ENCODE measurements at places on chromosomes 5 and 9.

GRCh38 chr5:18984559-18985080 is 1003.4 kb downstream of the CDH18 start:
- no peak for DNase-seq

DNA sequence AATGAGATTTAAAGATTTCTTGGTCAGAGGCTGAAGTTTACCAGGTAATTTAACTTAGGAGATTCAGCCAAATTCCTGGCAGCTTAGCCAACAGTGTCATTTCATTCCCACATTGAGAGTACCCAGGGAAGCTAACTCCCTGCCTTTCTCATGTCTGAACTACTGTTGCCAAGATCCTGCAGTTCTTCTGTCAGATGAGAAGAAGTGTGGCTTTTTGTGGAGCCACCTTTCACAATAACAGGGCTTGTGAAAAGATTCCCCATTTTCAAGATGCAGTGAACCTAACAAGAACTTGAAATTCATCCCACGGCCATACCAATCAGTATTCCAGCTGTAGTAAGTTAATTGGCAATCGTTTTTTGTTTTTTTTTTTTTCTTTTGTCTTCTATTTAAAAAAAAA is 176.4 kb downstream of the XRCC4 start:
- DNase-seq = no peak

DNA sequence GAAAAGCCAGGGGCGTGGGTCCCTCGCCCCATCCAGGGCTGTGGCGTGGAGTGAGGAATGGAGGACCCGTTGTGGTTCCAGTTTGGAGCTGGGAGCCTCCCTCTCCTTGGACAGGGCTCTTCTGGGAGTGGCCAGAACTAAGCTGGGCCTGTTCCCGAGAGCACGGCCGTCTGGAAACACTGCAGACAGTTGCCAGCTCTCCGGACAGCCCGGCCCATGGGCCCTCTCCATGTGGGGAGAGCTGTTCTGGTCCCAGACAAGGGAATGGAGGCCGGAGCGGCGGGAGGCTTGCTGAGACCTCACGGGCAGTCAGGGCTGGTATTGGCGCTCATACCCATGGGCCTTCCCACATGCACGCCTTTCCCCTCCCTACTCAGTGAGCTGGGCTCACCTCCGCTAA is 45.2 kb upstream of the FCN2 start:
- DNase-seq = no peak

GRCh38 chr9:124657516-124657915 is 113.6 kb downstream of the NR6A1 start:
- DNase-seq = no peak

- DNase-seq = no peak
Measured at GRCh38 chr5:136740228-136740627, 374.9 kb upstream of the TRPC7 start.

- DNase-seq = no peak
Measured at GRCh38 chr9:112894041-112894440, 3.4 kb upstream of the SLC46A2 start.

- no peak for DNase-seq
Measured at GRCh38 chr5:60896991-60897390, 47.9 kb downstream of the ERCC8 start.

DNA sequence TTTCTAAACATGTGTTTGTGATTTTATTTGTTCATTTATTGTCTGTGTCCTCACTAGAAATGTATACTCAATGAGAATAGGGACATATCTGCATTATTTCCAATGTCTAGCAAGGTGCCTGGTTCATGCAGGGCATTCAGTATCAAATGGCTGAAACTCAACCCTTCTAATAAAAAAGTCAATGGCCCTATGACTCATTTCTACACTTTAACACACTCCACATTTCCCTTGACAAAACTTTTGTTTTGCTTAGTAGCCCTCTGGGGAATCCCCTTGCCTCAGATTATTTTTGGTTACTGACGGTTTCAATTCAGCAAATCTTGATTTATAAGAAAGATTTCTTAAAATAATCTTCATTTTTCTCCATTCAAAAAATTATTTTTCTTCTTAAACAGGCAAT is 206.0 kb upstream of the DMRTA1 start:
- DNase-seq = peak; percentile 32

GRCh38 chr5:150731669-150732242 is 27.1 kb downstream of the DCTN4 start:
- DNase-seq = no peak

- DNase-seq = no peak
Measured at GRCh38 chr9:29657821-29658220, 2084.5 kb upstream of the C9orf72 start.

DNA sequence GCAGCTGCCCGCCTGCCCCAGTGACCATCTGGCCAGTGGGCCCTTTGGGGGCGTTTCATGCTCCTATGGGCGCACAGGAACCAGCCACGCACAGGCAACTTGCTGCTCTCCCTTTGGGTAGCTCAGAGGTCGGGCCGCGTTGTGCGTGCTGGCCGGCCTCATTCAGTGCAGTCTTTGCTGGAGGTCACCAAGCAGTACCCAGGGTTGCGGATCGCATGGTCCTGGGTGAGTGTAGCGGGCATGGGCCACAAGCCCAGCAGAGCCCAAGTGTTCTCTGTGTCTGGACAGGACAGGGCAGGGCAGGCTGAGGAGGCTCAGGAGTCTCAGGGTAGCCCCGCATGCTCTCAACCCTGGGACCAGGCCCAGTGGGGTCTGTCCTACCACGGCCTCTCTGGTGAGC is 9.9 kb upstream of the MRNIP start:
- DNase-seq = no peak

DNA sequence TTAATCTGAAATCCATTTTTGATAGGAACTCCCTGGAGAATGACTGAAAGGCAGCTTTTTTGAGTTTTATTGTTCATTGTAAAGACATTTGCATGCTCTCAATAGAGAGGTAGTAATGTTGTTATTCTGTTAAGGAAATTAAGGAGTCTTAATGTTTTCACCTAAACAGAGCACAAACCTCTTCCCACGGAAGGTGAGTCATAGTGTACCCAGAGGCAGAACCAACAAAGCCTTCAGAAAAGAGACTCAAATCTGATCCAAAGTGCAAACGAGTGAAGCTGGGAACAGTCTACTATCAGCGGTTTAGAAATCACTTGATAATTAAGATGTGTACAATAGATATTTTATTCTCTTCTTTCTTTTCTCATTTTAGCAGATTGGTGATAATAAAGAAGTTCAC is 470.5 kb downstream of the PLK2 start:
- no peak for DNase-seq

- no peak for DNase-seq
Measured at GRCh38 chr5:91840412-91840811, 457.3 kb upstream of the ARRDC3 start.

DNA sequence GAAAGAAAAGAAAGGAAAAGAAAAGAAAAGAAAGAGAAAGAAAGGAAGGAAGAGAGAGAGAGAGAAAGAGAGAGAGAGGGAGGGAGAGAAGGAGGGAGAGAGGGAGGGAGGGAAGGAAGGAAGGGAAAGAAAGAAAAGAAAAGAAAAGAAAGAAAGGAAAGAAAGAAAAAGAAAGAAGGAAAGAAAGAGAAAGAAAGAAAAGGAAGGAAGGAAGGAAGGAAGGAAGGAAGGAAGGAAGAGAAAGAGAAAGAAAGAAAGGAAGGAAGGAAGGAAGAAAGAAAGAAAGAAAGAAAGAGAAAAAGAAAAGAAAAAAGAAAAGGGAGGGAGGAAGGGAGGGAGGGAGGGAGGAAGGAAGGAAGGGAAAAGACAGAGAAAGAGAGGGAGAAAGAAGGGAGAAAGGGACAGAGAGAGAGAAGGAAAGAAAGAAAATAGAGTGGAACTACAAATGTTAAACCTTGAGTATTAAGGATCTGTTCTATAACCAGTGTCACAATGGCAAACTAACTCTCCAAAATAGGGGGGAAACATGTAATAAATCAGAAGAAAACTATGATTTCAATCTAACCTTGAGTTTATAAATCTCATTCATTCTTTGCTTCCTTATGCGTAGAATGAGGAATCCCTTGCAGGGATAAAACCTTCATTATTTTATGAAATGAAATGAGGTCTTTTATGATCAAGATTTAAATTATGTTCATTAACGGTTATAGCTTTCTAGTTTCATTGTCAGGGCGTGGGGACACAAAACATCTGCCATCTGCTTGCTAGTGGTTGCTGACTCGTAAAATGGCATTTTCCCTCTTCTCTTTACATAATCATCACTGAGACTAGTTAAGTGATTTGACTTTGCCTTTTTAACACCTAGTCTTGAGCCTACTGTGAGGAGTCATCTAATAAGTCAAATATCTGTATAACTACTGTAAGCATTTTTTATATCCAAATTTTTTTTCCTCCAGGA is 40.7 kb upstream of the RAD23B start:
- DNase-seq = no peak

- no peak for DNase-seq
Measured at GRCh38 chr9:98658951-98659351, 49.8 kb downstream of the GABBR2 start.

- no peak for DNase-seq
Measured at GRCh38 chr5:27962198-27962597, 923.8 kb upstream of the CDH9 start.

GRCh38 chr5:148186248-148187003 is 16.4 kb upstream of the SPINK6 start:
- peak; percentile 7 for DNase-seq

DNA sequence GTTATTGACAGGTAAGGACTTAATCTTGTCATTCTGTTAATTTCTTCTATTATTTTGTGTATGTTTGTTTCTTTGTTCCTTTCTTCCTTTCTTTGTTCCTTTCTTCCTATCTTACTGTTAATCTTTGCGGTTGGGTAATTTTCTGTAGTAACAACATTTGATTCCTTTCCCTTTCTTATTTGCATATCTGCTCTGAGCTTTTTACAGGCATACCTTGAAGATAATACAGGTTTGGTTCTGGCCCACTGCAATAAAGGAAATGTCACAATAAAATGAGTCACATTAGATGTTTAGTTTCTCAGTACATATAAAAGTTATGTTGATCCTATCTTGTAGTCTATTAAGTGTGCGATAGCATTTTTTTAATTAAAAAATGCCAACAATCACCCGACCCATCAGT is 440.7 kb downstream of the NFIB start:
- DNase-seq = no peak

DNA sequence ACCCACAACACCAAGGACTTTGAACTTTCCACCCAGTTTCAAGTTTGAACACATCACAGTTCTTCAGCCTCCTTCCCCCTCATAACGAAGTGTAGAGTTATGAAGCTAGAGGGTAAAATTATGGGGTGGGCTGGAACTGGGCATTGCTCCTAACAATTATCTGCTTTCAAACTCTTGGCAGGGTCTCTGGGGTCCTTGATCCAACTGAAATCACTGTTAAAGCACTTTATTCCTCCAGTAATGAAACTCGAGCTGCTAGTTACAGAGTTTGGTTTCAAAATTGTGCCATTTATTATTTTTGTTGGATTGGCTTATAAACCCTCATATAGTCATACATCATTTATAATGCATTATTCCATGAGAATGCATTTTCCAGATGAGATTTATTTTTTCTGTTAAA is 158.5 kb downstream of the RGS3 start:
- DNase-seq = no peak

DNA sequence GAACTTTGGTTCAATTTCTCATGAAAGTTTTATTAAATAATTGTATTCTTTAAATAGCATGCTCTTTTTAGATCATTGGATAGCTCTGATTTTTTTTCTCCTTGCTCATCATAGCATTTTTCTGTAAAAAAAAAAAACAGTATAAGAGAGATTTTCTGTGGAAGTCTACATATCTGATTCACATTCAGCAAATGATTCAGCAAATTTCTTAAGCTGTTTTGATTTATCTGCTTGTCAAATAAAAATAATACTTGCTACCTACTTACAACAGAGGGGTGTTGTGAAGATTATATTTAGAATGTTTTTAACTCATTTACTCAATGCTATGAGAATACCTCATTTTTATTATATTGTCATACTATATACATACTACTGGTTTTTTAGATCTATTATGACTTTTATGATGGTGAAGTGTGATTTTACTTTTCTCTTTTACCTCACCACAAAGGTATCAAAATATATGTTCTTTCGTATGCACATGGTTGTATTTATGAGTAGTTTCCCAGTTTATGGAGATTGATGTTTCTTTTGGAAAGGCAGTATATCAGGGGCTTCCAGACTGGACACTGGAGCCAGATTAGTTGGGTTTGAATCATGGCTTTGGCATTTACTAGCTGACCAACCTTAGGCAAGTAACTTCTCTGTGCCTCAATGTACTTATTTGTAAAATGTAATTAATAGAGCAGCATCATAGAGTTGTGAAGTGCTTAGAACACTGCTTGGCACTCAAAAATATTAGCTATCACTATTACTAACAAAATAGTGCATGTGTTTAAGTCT is 25.5 kb downstream of the TNPO1 start:
- DNase-seq = no peak

DNA sequence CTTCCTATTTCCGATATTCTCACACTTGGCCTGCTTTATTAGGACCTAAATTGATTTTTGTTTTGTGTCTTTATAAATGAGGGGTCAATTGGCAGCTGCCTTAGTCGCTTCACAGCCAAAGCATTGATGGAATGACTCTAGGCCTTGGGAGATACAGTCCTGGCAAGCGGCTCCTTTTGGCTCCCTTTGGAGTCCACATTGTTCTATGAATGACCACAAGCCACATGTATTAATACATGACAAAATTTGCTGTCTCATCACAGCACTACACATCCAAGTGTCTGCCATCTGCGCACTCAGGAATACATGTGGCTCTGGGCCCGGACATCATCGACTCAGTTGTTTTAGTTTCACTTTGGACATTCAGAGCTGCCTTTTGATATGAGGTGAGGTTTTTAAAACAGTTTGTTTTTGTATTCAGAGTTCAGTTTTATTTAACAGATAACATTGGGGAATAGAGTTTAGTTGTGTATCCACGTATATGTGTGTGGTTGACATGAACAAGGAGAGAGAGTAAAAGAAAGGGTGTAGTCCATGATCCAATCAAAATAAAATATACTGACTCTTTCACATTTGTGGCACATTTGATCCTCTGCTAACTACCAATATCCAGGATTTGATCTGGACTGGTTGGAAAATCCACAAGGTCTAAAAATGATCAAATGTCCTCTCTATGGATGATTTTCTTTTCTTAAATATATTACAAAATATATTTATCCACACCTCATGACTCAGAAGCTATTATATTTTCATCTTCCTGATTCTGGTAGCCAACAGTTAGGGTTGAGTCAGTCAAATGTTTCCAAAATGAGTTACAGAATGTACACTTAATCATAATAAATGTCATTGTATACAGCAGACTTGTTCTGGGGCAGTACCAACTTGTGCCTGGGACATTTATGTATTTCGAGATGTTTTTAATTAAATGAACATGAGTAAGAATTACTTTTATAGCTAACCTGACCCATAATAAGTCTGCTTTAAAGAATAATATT is 114.0 kb upstream of the MTAP start:
- no peak for DNase-seq

- DNase-seq = no peak
Measured at GRCh38 chr5:177447611-177448243, 1.1 kb downstream of the PRR7 start.

GRCh38 chr5:106017243-106017857 is 1653.4 kb downstream of the EFNA5 start:
- DNase-seq = no peak

DNA sequence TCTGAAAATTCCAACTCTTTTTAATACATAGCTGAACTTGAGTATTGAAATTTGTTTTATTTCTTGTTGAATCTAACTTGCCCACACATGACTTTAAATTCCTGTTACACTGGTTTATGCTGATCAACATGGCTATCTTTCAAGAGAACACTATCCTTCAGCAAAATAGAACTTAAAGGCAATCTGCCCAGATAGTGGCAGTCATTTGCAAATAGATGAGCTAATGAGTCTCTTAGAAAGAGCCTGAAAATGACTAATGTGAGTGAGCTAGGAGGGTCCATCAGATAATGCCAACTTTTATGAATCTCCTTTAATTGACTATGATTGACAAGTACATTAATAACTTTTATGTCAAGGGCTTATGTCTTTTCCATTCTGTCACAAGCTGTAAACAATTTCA is 1360.8 kb upstream of the C9orf72 start:
- DNase-seq = no peak
